ENCODE measurements at places on chromosomes 6 and 20.

GRCh38 chr6:3609388-3609787 is 142.1 kb downstream of the PXDC1 start:
- no peak for DNase-seq

- DNase-seq: no peak
These were observed 105.9 kb downstream of the HIVEP2 start for GRCh38 chr6:142838821-142839685.

DNA sequence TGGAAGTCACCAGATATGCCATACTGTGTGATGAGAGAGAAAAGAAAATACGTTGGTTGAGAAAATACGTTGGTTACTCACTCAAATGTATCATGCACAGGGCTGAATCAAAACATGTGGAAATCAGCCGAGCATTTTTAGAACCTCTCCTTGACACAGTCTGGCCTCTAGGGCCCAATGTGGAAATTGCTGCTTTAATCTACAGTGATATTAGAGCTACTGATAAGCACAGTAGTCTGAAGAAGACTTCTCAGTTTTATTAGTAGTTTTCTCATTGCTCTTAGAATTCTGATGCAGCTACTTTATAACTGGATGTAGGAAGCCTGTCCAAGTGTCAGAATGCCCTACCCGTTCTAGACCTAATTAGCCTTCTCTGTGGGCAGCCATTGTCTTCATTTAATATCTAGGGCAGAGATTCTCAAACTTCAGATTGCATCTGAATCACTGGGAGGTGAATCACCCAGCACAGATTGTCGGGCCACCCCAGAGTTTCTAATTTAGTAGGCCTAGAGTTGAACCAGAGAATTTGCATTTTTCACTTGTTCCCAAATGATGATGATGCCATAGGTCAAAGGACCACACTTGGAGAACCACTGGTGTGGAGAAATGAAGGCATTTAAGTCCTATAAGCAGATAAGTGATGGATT is 229.1 kb downstream of the PLCB1 start:
- DNase-seq: no peak

DNA sequence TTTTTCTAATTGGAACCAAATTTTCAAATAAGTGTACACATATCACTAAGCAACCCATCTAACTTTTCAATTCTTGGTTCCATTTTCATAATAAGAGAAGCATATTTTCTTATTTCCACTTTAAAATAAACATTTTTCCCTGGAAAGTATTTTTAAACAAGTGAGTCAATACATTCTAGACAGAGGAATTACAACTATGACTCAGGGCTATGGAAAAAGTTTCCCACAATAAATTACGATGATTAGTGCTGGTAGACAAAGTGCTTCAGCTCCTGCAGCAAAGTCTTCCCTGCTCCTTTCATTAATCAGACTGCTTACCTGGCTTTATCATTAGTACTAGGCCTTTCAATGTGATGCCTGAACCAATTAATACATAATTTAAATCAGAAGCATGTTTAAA is 322.5 kb downstream of the HACE1 start:
- no peak for DNase-seq

- DNase-seq: no peak
These were observed 225.1 kb downstream of the ERMARD start for GRCh38 chr6:169976301-169977081.

GRCh38 chr6:6823568-6824224 is 235.2 kb downstream of the LY86 start:
- no peak for DNase-seq

DNA sequence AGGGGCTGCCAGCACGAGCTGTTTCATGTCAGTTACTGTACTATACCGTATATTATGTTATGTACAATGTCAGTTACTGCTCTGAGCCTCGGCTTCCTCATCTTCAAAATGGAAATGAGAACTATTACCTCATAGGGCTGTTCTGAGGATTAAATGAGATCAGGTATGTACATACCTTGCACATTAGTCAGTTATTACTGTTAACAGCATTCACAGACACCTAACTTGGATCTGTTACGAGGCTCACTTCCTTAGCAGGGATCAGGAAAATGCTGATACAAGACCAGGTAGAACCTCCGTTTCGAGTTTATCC is 69.7 kb upstream of the TBC1D7 start:
- DNase-seq: no peak

GRCh38 chr20:62411479-62412193 is 4.6 kb upstream of the CABLES2 start:
- DNase-seq: no peak

- no peak for DNase-seq
These were observed 31.4 kb upstream of the ID1 start for GRCh38 chr20:31573555-31574321.

- no peak for DNase-seq
These were observed 37.0 kb upstream of the GCLC start for GRCh38 chr6:53581856-53582255.

- DNase-seq: no peak
These were observed 18.0 kb downstream of the KLHL31 start for GRCh38 chr6:53647462-53648094.

DNA sequence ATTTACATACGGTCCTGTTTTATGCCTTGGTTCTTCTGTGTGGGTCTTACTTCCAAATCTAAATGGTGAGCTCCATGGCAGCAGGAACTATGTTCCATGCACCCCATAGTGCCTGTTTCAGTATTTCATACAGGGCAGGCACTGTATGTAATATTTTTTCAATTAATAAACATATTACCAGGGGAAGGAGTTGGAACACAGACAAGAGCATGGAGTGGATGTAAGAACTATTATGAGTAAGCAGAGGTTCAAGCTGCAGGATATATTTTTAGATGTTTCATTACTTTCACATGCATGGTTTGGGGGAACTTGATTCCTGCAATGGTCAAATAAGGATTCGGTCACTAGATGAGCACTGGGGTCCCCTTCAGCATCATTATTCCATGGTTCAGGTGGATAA is 108.3 kb downstream of the KIF13A start:
- DNase-seq: no peak

- no peak for DNase-seq
These were observed 29.7 kb downstream of the IRF4 start for GRCh38 chr6:421211-421610.

- no peak for DNase-seq
These were observed 81.9 kb downstream of the GJA10 start for GRCh38 chr6:89975991-89976693.

- DNase-seq: no peak
These were observed 11.6 kb downstream of the SNRPB start for GRCh38 chr20:2458919-2459499.

DNA sequence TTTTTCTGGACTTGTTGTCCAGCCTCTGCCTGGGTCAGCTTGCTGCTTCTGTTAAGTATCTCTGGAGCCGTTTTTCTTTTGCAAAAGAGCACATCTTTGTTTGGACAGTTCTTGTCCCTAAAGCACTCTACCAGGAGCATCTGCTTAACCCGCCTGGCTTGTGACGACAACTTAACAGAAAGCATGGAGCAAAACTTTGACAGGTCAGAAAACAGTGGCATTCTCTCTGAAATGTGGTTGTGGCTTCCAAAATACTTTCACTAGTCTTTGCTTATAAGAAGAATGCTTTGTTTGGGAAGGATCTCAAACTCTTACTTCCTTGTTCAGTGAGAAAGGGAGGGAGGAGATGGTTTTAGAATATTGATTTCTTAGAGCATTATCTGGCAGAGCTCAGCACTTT is 47.6 kb downstream of the CD109 start:
- DNase-seq: no peak

DNA sequence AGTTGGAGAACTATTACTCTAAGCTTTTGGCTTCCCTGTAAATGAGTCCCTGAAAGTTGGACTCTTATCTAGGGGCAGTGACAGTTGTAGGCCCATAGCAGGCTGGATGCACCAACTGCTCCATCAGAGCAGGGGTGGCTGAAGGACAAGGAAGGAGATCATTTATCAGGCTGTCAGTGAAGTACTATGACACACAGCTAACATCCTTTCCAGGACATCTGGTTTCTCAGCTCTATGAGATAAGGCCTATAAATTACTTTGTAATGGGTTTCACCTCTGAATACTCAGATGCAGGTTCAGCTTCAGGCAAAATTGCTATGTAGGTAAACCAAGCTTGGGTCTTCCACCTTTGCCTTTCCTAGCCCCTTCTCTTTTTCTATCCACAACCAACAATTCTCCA is 468.5 kb downstream of the KIF16B start:
- DNase-seq: no peak

DNA sequence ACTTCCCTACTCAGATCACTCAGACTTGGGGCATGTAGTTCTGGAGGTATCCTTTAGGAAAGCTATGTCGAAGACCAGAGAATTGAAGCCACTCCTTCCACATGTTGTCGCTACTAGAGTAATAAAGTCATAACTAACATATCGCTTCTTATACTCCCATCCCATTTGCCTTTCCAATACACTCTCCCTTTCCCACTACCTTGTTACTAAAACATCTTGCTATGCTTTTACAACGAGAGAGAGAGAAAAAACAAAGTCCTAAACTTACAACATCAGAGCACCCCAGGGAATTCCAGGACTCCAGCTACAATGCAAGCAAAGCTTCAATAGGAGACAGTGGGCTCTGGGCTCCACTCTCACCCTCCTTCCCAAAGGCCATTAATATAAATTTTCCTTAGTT is 5.1 kb upstream of the LAMP5 start:
- no peak for DNase-seq

GRCh38 chr20:50634191-50634590 is 57.2 kb downstream of the RIPOR3 start:
- DNase-seq: no peak

DNA sequence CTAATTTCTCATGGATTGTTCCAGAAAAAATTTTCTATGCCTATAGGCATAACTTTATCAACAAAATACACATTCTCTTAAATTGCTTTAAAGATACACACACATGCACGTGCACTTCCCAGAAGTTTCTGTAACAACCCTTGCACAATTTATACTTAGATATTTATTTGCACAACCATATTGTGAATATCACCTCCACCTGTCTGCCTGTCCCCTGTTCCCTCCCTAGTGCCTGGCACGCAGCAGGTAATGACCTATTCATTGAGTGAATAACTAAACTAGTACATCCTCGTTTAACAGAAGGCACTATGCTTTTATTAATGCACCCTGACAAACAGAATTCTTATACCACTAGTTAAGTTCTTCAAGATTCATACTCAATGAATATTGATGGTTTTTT is 198.9 kb downstream of the BCAS1 start:
- no peak for DNase-seq

DNA sequence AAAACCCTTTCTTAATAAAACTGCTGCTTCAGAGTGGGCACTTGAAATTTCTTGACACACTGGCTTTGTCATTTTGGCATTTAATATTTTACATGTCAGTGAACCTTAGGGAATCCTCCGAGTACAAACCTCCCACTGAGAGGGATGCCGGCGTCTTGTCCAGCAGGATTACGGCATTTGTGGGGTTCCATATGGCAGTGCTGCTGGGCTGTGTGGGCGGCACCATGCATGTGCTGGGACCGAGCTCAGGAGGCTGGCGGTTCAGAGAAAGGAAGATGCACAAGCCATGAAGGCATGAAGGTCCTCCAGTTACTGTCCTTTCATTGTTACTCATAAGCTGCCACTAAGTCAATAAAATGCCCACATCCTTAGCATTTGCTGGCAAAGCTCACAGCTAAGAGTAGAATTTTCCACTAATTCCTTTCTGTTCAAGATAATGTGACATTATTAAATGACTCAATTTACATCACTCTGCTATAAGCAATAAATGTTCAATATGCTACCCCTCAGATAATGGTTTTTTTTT is 61.4 kb downstream of the LY86 start:
- DNase-seq: no peak

GRCh38 chr6:157107915-157108651 is 215.2 kb downstream of the TMEM242 start:
- no peak for DNase-seq

- DNase-seq: no peak
These were observed 16.7 kb upstream of the TGM6 start for GRCh38 chr20:2364044-2364443.

GRCh38 chr20:18695175-18695574 is 107.3 kb downstream of the DTD1 start:
- DNase-seq: no peak

DNA sequence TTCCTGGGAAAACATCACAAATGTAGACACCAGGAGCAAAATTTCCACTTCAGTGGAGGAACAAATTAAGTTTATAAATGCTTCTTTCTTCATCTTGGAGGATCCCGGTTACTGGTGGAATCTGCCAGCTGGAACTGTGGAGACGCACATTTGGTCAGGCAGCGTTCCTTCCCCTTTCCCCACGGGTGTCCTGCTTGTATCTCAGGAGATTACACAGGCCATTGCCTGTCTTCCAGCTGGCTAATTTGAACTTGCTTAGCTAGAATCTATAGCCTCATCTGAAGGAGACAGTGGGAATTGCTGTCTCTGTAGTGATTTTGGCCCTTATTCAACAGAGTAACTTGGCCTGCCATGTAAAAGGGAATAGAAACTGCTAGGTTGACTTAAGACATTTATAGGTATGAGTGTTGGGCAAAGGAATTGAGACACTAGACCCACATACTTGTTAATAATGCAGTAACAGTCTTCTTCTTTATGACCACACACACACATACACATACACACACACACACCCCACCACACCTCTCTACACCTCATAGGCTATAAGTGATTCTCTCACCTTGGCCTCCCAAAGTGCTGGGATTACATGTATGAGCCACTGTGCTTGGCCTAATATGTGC is 34.4 kb downstream of the TSBP1 start:
- DNase-seq: no peak

- DNase-seq: no peak
These were observed 190.9 kb downstream of the LAMA2 start for GRCh38 chr6:129073691-129074395.

DNA sequence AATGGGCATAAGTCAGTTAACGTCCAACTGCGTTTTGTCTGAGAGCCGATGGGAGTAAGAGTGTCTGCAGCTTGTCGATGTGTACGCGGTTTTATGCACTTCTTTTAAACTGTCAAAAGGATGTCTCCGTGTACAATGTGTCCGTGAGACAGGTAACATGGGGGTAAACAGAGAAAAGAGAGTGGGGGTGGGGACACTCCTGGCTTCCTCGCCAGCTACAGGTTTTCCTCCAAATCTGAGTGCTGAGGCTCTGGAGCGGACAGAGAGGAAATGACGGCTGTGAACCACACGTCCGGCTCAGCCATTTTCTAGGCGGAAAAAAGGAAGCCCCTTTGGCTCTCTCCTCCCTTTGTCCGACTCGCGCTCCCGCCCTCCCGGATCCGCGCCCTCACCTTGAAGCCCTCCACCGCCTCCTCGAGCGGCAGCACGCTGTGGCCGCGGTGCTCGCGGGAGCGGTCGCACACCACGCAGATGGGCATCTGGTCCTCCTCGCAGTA is 916 bp downstream of the TRIM27 start:
- DNase-seq: no peak

DNA sequence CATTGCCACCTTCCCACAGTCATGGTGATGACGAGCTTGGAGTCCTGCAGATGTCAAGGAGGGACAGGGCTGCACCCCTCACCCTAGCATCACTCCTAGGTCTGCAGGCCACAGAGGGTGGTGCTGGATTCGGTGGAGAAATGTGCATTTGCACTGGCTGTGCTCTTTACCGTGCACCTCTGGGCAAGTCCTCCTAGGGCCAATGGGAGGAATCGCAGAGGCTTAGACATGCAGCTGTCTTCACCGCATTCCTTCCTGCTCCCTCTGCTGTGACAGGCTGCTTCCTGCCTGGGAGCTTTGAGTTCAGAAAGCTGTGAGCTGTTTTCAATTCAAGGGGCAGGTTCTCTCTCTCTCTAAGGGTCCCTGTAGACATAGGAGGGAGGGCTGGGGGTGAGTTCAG is 85.1 kb downstream of the EDN3 start:
- DNase-seq: no peak
